ENCODE measurements at places on chromosomes 2 and 18.

DNA sequence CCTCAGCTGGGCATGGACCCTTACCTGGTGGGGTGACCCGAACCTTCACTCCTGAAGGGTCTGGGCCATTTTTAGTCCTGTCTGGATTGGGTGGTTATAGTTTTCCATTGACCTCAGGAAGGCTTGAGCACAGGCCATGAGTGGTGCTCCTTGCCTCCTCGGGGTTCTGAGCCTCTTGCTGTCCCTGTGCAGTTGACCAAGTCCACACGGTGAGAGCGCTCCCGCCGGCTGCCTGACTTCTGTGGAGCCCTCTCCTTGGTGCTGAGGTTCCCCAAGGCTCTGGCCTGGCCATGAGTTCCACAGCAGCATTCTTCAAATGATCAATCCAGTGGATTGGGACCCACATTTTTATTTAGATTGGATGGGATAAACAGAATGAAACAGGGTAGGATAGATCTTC lies 159.5 kb downstream of the SEPTIN10 start:
- DNase-seq: no peak

- DNase-seq: no peak
Measured at GRCh38 chr2:102599486-102599885, 19.9 kb upstream of the SLC9A2 start.

GRCh38 chr2:231490801-231491200 lies 26.5 kb upstream of the NCL start:
- no peak for DNase-seq

DNA sequence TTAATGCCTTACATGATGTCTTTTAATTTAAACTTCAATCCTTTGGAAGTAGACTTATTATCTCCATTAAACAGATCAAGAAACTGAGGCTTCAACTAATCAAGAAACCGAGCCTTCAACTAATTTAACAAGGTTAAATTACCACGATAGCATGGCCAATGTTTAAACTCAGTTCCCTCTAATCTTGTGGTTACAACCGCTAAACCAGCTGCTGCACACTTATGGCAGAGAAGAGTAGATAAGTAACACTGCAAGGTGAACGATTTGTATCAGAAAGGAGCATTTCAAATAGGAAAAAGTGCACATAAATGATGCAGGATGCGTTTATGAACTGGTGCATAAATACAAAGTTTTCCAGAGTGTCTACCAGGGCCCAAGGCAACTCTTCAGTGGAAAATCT lies 144.6 kb upstream of the CAVIN2 start:
- DNase-seq: no peak

DNA sequence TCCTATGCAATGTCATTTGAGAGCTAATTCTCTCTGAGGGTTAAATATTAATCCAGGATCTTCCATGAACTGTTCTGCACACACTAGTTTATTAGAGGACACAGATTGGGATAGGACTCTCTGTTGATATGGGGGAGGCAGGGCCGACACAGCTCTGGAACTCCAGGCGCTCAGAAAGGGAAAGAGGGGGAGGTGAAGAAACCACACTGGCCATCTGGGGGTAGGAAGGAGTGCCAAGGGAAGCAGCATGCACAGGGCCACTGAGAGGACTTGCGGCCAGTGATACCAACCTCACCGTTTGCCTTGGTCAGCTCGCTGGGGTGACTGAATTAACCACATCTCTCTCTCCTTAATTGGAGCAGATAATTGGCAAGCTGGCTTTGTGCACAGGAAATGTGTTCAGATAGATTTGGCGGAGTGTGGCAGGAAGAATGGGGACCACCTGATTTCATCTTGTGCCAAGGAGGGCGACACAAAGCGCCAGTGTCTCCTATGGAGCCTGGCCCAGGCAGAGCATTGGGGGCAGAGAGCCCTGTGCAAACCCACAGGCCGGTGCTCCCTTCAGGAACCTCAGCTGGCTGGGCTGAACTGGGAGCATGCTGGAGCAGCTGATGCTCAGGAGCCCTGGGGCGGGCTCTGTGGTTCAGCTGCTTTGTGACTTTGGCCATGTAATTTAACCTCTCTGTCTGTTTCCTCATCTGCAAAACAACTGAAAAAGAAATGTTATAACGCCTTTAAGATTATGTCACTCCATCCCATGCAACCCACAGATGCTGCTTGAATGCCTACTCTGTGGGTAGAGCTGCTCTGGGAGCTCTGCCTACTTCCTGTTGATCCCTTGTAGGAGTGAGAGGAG lies 114.7 kb upstream of the STON1 start:
- no peak for DNase-seq

- DNase-seq: no peak
Measured at GRCh38 chr2:238105506-238106338, 5.6 kb downstream of the ESPNL start.

DNA sequence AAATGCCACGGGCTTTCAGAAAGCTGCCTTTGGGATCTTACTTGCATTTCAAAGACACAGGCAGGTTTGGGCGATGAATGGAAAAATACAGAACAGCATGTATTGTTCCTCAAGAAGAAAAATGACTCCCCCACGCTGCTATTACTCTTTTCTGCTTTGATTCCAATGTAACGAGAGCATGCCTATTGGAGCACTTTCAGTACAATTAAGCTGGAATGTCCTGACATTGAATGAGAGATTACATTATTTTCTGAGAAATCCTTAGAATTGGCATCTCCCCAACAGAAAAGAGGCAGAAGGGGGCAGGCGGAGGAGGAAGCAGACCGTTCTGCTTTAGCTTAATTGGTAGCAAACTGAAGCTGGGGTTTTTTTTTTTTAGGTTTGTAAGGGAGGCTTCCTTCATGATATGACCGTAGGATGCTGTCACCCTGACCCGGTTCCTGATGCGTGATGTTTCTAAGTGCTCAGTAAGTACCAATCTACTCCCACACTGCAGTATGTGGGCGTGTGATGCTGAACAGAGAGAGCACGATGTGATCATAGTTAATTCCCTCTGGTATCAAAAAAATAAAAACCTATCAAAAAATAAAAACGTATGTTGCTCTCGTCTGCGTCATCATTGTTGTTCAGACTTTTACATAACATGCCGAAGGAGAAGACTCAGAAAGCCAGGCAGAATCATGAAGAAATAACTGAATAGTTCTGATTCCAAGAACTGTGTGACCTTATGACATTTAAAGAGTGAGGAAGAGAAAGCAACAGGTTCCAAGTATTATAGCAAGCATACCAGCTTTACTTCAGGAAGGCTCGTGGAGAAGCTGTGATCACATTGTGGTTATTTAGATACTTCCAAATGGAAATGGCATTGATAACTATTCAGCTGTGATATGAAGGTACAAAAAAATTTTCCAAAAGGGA lies 40.5 kb downstream of the LONRF2 start:
- DNase-seq: no peak

- DNase-seq: no peak
Measured at GRCh38 chr2:108287169-108287568, 1.5 kb upstream of the SULT1C2 start.

GRCh38 chr2:1546023-1546591 lies 132.8 kb downstream of the TPO start:
- no peak for DNase-seq

GRCh38 chr2:62467100-62467474 lies 38.9 kb downstream of the TMEM17 start:
- no peak for DNase-seq

DNA sequence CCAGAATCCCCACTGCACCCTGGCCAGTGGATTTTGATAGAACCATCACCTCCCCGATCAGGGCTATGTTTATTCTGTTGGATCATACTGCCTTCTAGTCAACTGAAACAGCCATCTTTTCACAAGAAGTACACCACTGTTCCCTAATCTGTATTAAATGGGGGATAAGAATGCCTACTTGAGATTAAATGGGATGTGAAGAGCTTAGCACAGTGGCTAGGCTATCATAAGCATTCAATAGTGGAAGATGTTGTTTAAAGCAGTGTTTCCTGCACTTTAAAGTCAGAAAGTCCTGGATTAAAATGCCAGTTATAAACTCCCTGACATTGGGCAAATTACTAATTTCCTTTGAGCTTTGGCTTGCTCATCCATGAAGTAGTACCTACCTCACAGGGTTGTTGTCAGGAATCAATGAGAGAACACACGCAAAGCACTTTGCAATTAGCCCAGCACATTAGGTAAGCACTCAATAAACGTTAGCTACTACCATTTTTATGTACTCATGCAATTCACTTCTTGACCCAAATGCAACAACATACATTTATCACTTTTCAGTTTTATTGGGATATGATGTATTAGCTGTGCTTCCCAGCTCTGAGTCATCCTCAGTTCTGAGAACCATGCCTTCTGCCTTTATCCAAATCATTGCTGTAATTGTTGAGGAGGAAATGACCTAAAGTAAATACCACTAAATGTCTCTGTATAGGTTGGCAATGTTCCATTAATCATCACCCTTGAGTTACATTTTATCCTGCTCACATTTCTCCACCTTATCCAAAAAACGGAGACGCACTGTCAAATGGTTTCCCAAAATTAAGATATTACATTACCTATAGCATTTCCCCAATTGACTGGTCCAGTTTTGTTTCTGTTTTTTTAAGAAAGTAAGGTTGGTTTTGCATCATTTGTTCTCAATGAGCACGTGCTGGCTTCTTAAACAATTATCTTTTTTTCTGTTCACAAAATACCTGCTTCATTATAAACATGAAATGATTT lies 2.1 kb downstream of the TMEM247 start:
- no peak for DNase-seq

DNA sequence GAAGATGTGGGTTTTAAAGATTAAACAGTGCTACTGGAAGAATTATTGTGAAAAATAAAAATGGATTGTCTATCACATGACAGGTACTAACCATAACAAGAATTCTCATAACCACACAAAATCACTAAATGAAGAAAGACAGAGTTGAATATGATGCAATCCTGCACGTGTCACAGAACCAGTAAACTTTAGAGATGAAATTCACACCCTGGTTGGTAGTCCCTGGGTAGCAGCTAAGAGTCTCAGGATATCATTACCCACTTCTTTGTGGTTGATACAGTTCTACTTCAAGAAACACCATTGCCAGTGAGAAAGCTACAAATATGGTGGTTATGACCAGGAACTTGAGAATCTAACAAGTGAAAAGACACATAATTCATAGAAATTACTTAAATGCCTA lies 450.2 kb downstream of the ERBB4 start:
- no peak for DNase-seq

- no peak for DNase-seq
Measured at GRCh38 chr2:164458792-164459191, 162.5 kb downstream of the GRB14 start.

GRCh38 chr2:110867078-110867477 lies 134.7 kb downstream of the ACOXL start:
- DNase-seq: no peak

GRCh38 chr2:109487536-109487869 lies 126.3 kb downstream of the SEPTIN10 start:
- DNase-seq: no peak

GRCh38 chr2:216742411-216742810 lies 47.1 kb upstream of the IGFBP5 start:
- no peak for DNase-seq

GRCh38 chr18:12086249-12086648 lies 7.4 kb upstream of the ANKRD62 start:
- no peak for DNase-seq

- no peak for DNase-seq
Measured at GRCh38 chr18:23627321-23627720, 35.4 kb downstream of the ANKRD29 start.

GRCh38 chr2:179264368-179265081 lies at the start of gene SESTD1:
SESTD1 (minus strand) TSS chr2:179264832; CDS start chr2:179191841, 72,991 bp downstream.
- DNase-seq: peak; percentile 69

DNA sequence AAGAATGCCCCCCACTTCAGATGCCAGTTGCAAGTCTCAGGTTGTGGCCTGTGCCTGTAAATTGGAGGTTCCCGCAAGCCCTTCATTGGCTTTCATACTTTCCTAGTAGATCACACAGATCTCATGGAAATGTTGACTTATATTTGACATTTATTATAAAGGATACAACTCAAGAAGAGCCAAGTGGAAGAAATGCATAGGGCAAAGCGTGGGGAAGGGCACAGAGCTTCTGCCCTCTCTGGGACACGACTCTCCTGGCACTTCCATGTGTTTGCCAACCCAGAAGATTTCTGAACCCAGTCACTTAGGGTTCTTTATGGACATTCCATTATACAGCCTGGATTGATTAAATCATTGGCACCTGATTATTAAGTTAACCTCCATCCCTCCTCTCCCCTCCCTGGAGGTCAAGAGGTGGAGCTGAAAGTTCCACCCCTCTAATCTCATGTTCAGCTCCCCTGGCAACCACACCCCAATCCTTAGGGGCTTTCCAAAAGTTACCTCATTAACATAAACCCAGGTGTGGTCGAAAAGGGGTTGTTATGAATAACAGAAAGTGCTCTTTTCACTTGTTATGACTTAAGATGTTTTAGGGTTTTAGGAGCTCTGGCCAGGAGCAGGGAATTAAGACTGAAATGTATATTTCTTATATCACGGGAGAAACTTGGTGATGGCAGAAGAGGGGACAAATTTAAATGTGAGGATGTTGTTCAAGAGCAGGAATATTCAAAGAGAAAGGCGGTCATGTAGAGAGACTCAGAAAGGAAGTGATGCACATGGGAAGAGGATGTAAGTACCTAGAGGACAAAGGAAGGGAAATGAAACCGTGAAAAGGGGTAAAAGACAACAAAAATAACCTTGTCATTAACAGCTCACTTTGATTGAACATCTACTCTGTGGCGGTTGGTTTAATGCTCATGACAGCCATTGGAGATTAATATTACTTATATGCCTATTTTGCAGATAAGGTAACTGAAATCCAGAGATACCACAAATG lies 31.8 kb downstream of the SP100 start:
- no peak for DNase-seq

- no peak for DNase-seq
Measured at GRCh38 chr2:218829868-218830451, 1.6 kb downstream of the PRKAG3 start.

DNA sequence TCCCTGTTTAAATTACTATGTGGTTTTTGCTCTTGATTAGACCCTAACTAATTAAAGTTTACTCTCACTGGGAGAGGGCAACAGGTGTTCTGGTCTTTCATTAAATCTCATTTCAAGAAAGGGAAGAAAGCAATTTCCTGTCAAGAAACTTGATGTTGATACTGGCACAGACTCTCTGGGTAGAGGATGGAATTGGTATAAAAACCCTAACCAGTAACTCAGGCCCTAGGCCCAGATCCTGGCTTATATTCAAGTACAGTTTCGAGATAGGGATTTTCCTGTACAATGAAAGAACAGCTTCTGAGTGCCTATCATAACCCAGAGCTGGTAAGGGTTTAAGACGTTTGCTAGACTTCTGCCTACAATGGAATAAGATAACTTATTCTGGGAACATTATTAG lies 61.6 kb upstream of the ACYP2 start:
- no peak for DNase-seq

All from progenitor cell of endocrine pancreas (in vitro differentiated cells).